ENCODE measurements at places on chromosomes 7 and 10.

DNA sequence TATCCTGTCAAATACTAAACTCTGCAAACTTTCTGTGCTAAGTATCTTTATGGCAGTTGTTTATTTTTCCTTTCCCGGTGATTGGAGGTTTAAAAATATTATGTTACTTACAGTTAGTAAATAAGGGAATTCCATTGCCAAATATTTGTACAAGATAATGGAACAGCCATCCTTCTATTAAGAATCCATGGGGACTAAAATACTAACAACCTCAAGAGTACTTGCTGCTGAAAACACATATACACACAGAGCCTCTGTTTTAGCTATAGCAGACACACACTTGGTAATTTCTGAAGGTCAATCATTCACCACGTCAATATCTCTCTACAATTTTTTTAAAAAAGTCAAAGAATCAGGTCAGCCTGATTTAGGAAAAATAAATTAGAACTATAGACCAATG is 32.4 kb downstream of the TSPAN12 start:
- ATAC-seq: no peak

GRCh38 chr7:50068026-50068425 is 25.0 kb downstream of the ZPBP start:
- ATAC-seq: peak; percentile 42

DNA sequence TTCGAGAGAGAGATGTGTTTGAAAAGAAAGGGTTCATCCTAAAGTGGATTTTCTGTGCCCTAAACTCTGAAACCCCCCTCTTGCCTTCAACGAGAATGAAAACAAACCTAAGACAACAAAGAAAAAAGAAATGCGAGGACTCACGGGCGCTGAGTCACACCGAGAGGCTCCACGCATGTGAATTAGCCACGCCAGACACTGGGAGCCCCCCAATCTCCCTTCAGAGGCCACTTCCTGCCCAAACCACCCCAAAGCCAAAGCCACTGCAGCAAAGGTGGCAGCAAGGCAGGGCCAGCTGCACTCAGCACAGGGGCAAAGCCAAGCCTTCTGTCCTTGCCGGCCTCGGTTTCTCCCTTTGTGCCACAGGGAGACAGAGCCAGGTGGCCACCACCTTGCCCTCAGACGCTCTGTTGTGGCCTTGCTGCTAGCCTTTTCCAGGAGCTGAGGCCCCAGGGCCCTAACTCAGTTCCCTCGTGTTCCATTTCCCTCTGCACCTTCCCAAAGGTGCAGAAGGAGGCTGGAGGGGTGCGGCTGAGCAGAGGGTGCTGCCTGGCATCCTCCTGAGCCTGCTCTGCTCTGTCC is 93.3 kb downstream of the FAM53B start:
- ATAC-seq: peak; percentile 75

- no peak for ATAC-seq
These were observed 253.7 kb upstream of the SORCS1 start for GRCh38 chr10:107418085-107418806.

Measured in activated CD4-positive, CD25-positive, alpha-beta regulatory T cell treated with anti-CD3 and anti-CD28 coated beads, Interleukin-2, amount 50 U/mL, for 24 hours (primary cell).